CD4-positive, alpha-beta T cell treated with Interleukin-2 at 100 ng/mL for 4 hours (primary cell): ENCODE measurements at places on chromosomes 6 and 20.

DNA sequence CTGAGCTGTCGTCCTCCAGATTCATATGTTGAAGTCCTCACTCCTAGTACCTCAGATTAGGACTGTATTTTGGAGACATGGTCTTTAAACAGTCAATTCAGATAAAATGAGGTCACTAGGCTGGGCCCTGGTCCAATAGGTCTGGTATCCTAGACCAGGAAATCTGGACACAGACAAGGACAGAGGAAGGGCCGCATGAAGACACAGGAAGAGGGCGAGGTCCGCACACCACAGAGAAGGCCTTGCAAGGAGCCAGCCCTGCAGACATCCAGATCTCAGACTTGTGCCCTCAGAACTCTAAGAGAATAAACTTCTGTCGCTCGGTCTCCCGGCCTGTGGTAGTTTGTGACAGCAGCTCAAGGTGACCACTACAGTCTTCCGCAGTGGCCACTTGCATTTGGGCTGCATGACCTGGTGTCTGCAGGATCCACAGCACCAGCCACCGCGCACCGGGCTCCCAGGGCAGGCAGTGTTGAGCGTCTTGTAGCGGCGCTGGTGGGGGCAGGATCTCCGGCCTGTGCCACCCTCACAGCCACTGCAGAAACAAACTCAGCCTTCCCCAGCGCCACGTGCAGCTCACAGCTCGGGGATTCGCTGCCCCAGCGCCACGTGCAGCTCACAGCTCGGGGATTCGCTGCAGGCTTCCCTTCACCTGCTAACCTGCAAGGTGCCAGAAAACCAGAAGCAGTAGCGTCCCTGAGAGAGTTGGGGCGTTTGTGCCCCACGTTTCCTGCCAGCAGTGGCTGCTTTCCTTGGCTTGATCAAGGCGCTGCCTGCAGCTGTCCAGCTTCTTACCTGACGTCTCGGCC, 6.0 kb upstream of the RBM38 start:
- no peak for DNase-seq

DNA sequence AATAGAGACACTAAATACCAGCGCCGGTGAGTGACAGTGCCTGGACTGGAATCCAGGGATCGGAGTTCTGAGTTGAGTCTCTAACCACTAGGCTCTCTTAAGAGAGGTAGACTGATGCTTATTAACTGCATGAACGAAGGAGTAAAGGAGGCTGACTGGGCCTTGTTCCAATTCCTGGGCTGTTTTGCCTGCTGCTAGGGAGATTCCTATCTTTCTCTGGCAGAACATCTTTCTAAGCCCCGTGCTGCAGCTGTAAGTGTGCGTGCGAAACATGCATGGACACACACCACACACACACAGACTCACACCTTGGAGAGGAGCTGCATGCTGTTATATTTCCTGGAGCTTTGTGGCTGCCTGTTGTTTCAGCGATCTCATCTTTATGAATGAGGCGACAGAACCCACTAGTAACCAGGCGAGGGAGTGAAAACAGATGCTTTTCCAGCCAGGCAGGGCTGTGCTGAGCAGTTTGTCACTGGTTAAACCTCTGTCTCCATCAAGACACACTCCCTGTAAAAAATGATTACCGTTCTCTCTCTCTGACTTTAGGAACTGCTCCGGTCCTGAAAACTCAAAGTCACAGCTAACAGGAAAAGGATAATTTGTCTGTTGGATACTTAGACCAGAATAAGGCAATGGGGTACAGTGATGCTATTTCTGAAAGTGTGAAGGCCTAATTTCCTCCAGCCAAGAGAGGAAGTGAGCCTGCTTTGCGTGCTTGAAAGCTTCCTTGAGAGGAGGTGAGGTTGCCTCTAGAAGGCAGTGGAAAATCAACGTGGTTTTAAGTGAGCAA, 157.4 kb upstream of the ZNF217 start:
- peak; percentile 46 for DNase-seq

DNA sequence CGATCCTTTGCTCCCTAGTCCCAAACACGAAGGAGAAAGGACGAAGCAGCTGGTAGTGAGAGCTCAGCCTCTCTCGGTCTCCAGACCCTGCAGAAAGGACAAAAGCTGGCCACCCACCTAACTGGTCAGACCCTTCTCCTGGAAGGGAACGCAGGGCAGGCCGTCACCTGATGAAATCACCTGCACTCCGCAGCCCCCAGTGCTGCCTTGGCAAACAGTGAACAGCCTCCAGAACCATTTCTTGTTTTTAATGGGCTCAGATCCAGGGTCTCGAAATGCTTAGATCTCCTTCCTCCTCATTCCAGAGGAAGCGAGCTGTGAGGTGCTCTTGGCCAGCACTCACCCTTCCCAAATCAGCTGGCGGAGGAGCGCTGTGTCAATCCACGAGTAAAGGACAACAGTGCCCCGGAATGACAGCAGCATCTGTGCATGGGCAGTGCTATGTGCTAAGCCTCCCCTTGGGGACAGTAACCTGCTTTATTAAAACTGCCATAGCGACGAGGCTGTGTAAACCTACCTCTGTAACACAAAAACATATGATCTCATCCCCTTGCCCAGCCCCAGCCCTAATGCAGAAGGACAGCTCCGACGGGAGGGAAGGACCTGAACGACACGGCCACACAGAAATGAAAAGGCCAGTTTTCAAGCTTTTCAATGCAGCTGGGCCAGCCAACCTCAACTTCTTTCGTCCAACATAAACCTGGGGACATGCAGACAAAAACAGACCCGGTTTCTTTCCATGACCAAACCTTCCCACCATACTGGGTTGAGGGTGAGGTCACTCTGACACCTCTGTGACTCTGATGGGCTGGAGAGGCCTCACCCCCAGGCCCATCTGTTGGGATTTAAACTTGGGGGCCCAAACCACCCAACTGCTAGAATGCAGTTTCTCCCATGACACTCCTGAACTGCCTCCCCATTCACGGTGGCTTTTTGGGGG, 43.3 kb downstream of the SULF2 start:
- DNase-seq: no peak

- DNase-seq: no peak
Measured at GRCh38 chr20:25320035-25320800, 70.4 kb downstream of the ABHD12 start.

- DNase-seq: no peak
Measured at GRCh38 chr6:138349891-138350290, 27.8 kb upstream of the SMIM28 start.
